ENCODE measurements at places on chromosomes 4 and X. TPM values are rescaled to one million over a fixed set of nuclear protein-coding genes. Genes with fewer than 3 reads are reported as not detected.

GRCh38 chr4:89755220-89755619 lies 81.7 kb downstream of the SNCA start:
- DNase-seq: no peak

OPHN1 gene
- 2.6 TPM for total RNA-seq

- DNase-seq: no peak
Observed at GRCh38 chr4:179116011-179116410, 1673.8 kb upstream of the AGA start.

DNA sequence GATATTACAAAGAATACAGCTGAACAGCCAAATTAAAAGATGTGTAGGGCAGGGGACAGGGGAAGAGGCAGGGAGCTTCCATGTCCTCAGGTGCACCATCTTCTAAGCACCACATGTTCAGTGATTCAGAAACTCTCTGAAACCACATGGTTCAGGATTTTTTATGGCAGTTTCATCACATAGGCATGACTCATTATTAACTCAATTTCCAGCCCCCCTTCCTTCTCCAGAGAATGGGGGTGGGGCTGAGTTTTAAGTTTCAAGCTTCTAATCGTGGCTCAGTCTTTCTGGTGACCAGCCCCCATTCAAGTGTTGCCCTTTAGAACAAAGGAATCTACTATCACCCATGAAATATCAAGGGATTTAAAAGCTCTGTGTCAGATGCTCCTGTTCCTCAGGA lies 317.8 kb upstream of the GALNT7 start:
- no peak for DNase-seq

- no peak for DNase-seq
Observed at GRCh38 chrX:57607295-57608187, 15.7 kb downstream of the ZXDB start.

DNA sequence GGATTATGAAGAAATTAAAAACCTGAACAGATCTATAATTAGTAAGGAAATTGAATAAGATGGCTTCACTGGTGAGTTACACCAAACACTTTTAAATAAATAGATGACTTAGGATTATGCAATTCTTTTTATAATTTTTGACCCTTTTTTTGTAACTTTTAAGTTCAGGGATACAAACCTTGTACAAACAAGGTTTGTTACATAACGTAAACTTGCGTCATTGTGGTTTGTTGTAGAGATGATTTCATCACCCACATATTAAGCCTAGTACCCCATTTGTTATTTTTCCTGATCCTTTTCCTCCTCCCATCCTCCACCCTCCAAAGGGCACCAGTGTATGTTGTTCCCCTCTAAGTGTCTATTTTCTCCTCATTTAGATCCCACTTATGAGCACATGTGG lies 75.7 kb downstream of the CPEB2 start:
- no peak for DNase-seq

SPARCL1 gene
- total RNA-seq: 0.81 TPM

DNA sequence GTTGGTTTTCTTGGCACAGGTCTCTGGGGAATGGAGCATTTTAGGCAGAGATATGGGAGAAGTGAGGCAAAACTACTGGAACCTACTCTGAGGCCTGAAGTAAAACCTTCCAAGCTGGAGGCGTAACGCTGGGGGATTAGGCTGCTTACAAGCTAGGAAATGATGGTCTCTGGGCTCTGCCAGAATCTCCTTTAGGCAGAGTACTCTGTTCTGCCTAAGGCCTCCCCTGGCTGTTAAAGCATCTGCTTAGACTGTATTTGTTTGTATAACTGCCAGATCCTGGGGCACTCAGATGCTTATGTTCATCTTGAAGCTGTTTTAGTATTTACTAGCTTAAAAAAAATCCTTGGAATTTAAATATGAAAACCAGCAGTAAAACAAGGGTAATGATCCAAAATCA lies 822.2 kb downstream of the RPA4 start:
- DNase-seq: no peak

DNA sequence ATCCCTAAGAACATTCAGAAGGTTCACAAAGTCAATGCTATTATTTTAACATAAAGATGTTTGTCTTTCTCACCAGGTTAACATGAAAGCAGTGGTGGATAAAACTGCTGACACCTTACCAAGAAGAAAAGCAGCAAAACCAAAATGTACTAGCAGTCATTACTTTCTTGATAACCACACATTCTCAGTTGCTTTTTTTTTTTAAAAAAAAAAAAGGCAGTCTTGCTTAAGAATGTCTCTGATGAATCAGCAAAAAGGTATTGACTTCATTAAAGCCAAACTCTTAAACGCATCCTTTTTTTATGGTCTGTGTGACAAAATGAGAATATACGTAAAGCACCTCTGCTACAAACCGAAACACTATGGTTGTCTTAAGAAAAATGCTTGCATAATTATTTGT lies 31.9 kb downstream of the CDKL2 start:
- DNase-seq: no peak

GRCh38 chrX:151396042-151396824 lies 773 bp upstream of the VMA21 start:
- no peak for DNase-seq

GAGE13 gene
- not detected for total RNA-seq

DNA sequence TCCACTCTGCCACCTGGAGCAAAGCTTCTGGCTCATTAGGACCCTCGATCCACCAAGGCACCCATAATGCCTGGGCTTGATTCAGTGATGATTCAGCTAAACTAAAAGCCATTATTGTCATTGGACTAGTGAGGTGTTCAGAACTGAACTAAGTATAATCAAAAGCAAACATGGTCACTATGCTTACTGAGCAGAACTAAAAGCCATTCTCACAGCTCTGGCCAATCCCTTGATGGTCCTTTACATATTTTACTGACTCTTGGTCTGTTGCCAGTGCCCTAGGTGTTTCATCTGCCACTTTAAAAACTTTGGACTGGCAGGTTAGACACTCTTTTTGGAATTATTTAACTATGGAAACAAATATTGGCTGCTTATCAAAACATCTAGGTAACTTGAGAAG lies 703.5 kb downstream of the FAT4 start:
- no peak for DNase-seq

GRCh38 chrX:69844636-69845035 lies 205.1 kb downstream of the AWAT2 start:
- no peak for DNase-seq

PAQR3 gene
- 23.9 TPM for total RNA-seq

GRCh38 chr4:2891294-2891693 lies 47.6 kb downstream of the ADD1 start:
- no peak for DNase-seq

GRCh38 chr4:184500748-184501589 lies 26.6 kb upstream of the IRF2 start:
- no peak for DNase-seq

DNA sequence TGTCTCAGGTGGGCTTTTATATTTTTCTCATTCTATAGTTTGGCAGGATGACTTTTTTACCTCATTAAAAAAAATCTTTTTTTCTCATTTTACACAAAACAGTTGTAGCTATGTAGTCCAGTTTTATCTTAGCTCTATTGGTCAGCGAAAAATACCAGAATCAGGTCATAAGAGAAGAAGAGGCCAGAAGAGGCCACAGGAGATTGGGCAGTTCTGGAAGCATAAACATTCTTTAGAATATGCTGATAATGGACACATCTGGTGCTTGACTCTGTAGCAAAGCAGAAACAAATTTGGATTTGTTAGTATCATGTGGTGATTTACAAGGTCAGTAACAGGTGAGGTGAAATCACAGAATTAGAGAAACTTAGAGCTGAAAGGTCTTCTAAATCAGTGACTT lies 66.6 kb upstream of the ARHGAP24 start:
- DNase-seq: no peak

MCTS1 gene
- 35.4 TPM for total RNA-seq

ARHGEF9 gene
- total RNA-seq: 34.0 TPM

GRCh38 chr4:30245140-30245539 lies 475.0 kb upstream of the PCDH7 start:
- no peak for DNase-seq

GRCh38 chr4:73583666-73584065 lies 36.6 kb downstream of the RASSF6 start:
- peak; percentile 16 for DNase-seq

DNA sequence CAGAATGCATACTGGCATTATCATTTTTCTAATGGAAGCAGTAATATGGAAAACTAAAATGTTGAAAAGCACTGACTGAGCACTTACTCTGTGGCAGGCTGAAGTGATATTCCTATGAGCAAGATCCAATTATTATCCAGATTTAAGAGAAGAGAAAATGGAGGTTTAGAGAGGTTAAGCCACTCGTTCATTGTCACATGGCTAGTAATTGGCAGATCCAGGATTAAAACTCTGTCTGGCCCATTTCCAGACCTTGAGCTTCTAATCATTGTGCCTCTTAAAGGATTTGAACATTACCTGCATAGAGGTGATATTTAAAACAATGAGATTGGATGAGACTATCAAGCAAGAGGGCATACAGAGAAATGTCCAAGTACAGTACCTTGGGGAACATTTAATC lies 80.6 kb downstream of the MFAP3L start:
- DNase-seq: no peak

SSX4B gene
- total RNA-seq: 0.26 TPM

PCDH11X gene
- total RNA-seq: 47.7 TPM

DNA sequence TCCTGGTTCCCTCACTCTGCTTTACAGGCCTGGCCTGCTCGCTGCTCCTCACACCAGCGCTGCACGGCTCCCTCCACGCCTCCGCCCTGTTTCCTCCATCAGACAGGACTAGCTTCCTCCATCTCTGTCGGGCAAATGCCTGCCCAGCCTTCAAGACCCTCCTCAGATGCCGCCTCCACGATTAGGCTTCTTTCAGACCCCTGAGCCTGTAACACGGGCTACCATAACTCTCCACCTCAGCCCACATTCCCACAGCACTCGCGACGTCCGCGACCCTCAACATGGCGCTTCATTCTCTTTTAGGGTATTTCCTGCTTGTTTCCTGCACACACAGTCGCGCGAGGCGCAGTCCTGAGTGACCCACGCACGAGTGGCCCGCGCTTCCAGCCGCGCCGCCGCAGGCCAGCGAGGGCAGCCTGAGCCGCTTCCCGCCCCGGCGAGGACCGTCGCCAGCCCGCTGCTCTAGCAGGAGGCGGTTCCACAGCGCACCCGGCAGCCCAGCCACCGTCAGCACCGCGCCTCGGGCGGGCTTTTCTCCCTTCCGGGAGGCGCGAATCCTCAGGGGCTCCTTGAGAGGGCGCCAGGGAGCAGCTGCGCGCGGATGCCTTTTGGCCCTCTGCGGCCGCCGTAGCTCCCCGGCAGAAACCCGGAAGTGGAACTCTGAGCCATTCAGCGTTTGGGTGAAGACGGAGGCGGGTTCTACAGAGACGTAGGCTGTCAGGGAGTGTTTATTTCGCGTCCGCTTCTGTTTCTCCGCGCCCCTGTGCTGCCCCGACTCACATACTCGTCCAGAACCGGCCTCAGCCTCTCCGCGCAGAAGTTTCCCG lies at the start of gene FRG1:
TSS of gene FRG1 (plus strand) at position 695 of the 827 bp plus-strand sequence. CDS start 138 bp downstream, outside the sequence.
- peak; percentile 91 for DNase-seq

GRCh38 chr4:36187723-36188333 lies 56.5 kb downstream of the ARAP2 start:
- no peak for DNase-seq

All from H7 (cell line).